Activated naive CD4-positive, alpha-beta T cell (primary cell): ENCODE measurements at places on chromosomes 5 and 9.

GRCh38 chr5:150633429-150633828 is 7.0 kb upstream of the SYNPO start:
- DNase-seq = no peak

- no peak for DNase-seq
Observed at GRCh38 chr5:6427694-6428093, 21.0 kb upstream of the UBE2QL1 start.

DNA sequence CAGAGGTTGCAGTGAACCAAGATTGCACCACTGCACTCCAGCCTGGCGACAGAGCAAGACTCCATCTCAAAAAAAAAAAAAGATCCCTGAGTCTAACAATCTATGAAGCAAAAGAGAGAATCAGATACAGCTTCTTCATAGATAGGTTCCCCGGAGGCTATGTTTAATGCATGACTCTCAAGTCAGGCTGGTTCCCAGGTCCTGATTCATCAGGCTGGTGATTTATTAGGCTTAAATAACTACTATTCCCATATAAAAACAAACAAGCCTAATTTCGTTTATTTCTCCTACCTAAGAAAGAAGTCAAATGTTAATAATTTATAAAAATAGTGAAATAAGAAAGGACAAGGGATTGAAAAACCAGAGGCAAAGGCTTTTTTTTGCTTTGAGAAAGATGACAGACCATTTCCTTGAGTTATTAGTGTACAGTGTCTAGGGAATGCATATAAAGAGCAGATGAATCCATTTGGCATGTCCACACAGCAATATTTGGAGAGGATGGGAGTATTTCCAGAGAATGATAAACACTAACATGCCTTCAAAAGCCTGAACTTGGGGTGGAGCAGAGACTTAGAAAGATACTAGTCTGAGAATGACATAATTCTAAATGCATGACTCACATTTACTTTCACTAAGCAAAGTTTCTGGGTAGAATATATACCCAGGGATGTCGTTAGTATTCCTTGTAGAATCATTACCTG is 115.3 kb downstream of the NREP start:
- DNase-seq = no peak

- no peak for DNase-seq
Observed at GRCh38 chr5:149108651-149109280, 32.5 kb upstream of the ABLIM3 start.

DNA sequence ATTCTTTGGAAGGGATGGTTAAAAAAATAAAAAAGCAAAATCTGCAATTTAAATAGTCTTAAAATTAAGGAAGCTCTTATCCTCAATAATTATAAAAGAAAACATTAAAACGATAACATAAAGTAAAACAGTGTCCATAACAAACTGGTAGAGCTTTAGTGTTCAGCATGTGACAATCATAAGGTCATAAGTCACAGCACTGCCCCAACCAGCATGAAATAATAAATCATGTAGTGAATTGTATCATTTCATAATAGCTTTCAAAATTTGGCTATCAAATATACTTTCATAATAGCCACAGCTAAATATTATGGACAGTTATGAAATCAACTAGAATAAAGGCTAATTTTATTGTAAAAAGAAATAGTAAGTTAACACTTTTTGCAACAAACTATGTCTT is 10.0 kb downstream of the NR3C1 start:
- no peak for DNase-seq

DNA sequence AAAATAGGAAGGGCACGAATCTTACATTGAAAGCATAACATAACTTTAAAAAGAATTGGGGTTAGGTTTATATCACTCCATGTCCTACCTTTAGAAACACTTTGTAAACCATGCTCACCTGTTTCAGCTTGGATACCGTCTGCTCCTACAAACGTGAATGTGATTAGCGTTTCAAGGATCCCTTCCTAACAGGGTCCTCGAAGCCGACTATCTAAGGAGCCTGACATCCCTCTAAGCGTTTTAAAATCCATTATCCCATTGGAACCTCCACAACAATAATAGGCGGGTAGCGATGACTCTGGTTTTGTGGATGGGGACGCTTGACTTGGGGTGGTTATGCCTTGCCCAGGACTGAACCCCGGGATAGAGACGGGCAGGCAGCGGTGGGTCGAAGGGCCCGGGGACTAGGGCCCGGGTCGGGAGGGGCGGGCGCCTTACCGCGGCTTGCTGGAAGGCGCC is 937 bp downstream of the SVEP1 start:
- DNase-seq = no peak

GRCh38 chr9:715743-716400 is 125.6 kb upstream of the DMRT1 start:
- no peak for DNase-seq

GRCh38 chr5:140365941-140366340 is 5.9 kb downstream of the SLC4A9 start:
- no peak for DNase-seq

GRCh38 chr9:127973169-127974000 is 7.4 kb downstream of the EEIG1 start:
- no peak for DNase-seq

DNA sequence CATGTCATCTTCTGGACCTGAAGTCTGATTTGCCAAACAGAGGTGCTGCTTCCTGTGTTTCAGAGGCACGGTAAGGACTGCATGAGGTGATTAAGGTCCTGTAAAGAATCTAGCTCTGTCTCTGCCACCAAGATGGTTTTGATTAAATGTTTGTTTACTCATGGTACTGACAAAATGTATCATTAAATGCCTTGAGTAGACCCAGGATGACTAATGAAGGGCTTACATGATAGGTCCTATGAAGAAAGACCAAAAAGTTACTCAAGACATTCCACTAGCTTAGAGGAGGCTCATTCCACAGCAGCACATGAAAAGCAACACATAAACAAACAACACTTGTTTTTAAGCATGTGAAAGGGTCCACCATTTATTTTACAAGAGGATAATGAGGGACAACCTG is 100.9 kb downstream of the BOD1 start:
- no peak for DNase-seq

GRCh38 chr9:859251-859650 is 17.8 kb downstream of the DMRT1 start:
- no peak for DNase-seq
